ENCODE measurements at places on chromosomes 3 and 15.

GRCh38 chr3:59482684-59483083 lies 432.9 kb upstream of the CFAP20DC start:
- peak; percentile 62 for DNase-seq

DNA sequence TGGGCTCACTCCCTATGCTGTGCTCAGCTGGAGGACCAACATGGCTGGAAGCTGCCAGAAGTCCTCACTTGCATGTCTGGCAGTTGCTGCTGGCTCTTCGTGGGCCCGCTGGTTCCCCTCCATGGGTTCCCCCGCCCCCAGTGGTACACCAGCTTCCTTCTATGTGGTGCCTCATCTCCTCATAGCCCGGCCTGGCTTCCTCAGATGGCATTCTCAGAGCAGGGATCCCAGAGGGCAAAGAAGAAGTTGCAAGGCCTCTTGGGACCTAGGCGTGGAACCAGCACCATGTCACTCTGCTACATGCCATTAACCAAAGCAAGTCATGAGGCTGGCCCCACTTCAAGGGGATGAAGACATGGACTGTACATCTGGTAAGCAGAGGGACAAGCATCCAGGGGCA lies 2.9 kb upstream of the CFAP92 start:
- DNase-seq = no peak

DNA sequence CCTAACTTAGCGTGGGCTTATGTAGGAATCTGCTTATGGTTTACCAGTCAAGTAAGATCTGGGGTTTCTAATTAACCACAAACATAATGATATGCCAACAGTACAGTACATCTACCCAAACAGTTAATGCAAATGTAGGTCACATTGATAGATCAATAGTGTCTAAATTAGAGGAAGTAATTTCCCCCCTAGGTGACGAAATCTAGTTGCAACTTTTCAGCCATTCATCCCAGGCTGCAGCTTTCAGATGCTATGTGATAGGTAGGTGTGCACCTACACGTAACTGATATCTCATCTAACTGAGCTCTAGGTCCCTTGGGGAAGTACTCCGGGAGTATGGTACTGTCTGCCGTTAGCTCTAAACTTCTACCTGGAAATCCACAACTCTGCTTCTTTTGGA lies 57.2 kb downstream of the CRTC3 start:
- no peak for DNase-seq

GRCh38 chr3:3074551-3075257 lies 35.5 kb downstream of the IL5RA start:
- no peak for DNase-seq

DNA sequence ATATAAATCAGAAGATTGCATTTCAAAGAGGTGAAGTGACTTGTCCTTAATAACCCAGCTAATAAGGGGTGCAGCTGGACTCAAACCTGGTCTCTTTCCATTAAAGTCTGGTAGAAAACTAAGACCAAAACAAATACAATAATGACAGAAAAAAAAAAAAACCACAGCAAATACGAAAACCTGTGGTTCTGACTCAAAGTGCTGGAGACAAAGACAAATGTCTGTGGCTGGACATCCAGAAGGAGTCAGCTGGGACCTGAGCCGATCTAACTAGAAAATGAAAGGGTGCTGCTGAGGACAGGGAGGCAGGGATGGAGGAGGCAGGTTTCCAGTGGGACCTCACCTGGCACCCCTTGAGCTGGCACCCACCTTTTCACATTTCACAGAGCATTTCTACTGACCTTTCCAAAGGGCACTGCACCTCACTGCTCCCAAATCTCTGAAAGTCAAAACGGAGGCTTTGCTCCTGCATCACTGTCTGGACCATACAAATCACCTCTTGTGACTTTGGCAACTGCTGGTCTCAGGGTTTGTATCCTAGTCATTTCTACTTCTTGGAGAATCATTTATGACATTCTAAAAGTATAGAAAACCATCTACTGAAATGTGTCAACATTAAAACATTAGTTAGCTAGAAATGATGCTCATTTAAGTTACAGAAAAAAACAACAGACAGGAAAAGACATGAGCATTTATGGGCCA lies 61.7 kb downstream of the CCNL1 start:
- no peak for DNase-seq

DNA sequence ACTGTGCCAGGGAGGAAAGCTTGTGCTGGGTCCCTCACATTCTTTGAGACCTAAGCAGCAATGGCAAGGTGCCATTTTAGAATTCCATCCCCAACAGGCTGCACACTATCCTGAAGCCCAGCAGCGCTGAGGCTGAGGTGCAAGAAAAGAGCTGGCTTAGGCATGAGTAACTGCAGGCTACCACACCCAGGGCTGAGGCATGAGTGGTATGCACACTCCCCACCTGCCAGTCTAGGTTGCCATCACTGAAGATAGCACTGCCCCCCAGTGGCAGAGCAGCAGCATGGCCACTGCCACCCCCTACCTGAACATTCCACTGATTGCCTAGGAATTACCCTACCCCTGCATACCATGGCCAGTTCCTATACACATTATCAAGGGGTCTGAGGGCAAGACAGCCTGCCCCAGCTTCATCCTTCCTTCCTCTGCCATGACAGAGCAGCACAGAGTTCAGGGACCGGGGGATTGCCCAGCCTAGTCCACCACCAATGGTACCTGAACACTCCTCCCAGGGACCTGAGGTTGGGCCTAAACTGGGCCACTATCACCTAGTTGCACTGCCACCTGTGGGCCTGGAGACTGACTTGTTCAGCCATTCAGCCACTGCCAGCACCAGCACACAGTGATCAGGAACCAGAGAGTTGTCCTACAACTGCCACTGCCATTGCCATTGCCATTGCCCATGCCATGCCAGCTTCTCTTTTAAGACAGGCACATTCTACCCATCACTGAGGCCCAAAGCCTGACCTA lies 129.8 kb downstream of the SATB1 start:
- DNase-seq = peak; percentile 85

- DNase-seq = no peak
Observed at GRCh38 chr3:156838035-156838434, 11.9 kb downstream of the LEKR1 start.

DNA sequence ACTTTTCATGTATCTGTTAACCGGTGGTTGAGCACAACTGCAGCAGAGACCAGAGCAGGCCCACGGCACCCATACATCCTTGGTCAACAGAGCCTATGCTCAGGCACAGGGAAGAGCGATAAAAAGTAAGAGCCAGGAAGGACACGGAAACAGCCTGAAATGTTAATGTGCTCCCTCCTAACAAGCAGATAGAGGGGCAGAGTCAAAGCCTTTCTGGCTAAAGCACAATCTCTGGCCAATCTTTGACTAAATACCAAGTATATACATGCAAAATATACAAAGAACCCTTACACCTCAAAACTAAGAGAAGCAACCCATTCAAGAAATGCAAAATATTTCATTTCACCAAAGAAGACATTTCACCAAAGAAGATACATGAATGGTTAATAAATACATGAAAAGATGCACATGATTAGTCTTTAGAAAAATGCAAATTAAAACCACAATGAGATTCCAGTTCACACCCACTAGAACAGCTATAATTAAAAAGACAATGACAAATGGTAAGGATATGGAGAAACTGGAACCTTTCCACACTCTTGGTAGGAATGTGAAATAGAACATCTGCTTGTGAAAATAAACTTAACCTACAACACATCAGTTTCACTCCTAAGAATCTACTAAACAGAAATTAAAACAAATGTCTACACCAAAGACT lies 88.0 kb downstream of the OSBPL10 start:
- DNase-seq = peak; percentile 68

DNA sequence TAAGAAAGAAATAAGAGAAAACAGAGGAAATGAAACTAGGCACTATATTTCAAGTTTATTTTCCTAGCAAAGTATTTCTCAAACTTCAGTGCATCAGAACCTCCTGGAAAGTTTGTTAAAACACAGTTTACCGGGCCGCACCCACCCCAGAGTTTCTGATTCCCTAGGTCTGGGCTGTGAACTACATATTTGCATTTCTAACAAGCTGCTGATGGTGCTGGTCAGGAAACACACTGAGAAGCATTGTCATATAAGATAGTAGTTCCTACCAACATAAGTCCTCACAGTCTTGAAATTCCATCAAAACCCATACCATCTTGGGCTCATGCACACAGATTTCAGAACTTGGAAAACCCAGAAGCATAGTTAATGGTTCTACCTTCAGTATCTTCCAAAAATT lies 8.3 kb downstream of the SLC9A9 start:
- no peak for DNase-seq

- DNase-seq = no peak
Observed at GRCh38 chr3:89232155-89232554, 124.7 kb downstream of the EPHA3 start.

- no peak for DNase-seq
Observed at GRCh38 chr15:74768099-74768770, 13.6 kb upstream of the CSK start.

DNA sequence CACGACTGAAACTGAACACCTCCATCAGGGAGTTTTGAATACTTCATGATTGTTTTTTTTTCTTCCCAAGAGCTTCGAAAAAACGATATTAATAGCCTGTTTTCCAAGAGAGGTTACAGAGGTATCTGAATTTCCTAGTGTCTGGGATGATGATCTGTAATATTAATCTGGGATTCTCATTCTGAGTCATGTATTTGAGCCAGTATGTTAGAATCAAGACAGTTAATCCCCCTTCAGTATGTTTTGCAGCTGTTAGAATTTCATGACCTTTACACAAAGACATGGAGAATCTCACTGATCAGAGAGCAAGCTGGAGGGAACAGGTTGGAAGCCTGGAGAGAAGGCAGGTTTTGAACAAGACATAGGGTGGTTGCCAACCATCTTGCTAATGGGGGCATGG lies 234.5 kb upstream of the GAP43 start:
- DNase-seq = peak; percentile 31

DNA sequence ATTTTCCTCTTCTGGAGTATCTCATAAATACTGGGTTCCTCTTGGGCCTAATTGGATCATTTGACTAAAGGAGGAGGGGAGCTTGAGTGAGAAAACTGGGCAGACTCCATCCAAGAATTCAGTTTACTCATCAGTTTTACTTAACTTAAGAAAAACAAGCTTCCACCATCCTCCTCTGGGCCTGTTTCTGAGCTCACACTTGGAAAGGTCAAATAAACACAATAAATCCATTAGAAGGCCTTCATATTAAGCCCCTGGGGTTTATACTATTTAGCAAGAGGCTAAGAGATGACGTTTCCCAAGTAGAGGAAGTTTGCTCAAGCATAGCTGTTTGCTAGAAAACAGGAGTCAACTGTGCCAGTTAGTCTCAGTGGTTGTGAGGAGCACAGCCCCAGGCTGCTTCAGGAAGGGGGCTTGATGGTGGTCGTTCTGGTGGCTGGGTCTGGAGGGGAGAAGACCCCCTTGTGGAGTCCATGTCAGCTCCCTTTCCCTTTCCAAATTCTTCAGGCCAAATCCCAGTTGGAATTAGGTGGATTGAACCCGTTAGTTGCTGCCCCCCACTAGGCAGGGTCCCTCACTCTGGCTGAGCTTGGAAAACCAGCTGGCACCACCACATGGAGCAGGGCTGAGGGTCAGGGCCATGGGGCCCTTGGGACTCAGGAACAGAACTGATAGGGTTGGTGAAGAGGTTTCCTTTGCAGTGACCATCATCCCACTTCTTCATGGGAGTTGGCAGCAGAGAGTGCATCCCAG lies 64.8 kb downstream of the SPSB4 start:
- DNase-seq = no peak

DNA sequence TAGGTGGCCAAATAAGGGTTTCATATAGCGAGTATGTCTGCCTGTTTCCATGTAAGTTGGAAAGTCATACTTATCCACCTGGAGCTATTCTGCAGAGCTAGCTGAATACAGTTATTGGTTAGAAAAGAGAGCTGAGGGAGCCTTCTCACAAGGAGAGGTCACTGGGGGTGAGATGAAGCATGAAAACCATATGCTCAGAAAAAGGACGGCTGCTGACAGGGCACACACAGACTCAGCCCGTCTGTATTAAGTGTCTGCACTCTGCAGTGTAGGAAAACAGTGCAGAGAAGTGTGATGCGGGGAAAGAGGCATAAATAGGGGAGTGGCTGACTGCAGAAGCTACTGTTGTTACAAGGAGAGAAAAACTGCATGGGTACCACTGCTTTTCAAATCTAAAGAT lies 58.2 kb downstream of the C3orf70 start:
- peak; percentile 33 for DNase-seq

DNA sequence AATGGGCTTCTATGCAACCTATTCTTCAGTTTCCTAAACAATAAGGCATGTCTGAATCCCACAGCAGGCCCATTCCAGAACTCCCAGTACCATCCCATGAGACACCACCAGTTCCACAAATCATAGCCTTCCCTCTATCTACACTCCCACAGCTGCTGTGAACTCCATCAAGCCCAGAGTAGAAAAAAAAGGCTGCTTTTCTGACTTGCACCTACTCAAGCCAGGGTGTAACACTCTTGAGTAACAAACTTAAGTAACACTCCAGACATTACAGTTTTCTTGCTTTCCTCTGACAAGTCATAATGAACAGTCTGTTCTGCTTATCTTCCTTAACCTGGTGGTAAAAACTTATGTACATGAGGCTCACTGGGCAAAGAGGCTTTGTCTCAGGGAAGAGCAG lies 283.1 kb downstream of the NFKBIZ start:
- DNase-seq = no peak

DNA sequence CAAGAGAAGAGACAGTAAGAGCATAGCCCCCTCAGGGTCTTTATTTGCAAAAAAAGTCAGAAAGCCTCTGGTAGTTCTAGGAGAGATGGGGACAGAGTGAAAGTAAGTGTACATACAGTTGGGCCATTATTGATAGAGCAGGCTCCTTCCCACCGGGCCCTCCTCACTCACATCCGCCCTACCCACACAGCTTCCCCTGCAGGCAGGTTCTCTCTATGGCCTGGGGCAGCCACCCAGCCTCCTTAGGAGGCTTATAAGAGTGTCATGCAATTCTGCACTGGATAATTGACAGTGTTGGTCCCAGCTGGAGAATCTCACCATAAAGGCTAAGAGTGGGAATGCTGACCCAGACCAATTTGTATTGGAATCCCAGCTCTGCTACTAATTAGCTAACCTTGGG lies 49.5 kb downstream of the SLC30A4 start:
- DNase-seq = no peak

GRCh38 chr15:31347067-31347975 lies 20.7 kb downstream of the KLF13 start:
- DNase-seq = no peak

DNA sequence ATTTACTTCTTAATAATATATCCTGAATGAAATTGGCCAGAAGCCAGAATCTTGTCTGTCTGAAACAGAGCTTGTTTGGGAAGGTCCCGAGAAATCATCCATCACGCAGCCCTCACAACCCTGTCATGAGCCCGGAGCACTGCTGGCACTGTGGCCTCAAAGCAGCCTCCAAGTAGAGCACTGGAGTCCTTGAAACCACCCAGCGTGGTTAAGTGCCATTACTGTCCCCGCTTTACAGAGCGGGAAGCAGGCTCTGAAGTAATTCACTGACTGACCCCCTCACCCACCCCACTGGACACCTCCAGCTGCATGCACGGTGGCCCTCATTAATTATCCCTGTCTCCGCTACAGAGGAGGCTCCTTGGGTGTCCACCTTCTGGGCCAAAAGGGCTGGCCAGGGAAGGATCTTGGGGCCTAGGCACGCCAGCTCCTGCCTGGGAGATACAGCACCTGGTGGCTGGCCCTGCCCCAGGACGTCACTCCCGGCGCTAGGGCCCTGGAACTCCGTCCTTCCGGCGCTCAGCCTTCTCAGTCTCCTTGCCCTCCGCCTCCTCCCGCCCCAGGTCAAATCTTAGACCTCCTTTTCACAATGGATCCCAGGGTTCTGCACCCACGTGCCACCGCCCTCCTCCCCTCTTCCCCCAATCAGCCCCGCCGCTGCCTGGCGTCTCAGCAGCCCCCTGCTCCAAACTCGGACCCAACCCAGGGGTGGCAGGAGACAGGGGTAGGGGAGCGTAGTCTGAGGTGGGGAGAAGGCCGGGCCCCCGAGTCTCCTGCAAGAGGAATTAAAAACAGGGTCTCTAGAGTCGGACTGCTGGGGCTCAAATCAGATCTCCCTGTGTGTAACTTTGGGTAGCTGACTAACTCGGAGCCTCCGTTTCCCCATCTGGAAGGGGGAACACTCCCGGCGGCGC lies 1.1 kb downstream of the TKT start:
- peak; percentile 28 for DNase-seq

Data from fibroblast of skin of abdomen (primary cell).